ENCODE measurements at places on chromosomes 6 and 20.

DNA sequence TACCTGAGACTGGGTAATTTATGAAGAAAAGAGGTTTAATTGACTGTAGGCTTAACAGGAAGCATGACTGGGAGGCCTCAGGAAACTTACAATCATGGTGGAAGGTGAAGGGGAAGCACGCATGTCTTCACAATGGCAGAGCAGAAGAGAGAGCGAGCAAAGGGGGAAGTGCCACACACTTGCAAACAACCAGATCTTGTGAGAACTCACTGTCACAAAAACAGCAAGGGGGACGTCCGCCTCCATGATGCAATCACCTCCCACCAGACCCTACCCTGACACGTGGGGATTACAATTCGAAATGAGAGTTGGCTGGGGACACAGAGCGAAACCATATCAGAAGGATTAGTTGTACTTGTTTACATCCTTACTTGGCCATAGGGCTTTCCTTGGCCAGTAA lies 49.7 kb downstream of the FIG4 start:
- peak; percentile 12 for DNase-seq

GRCh38 chr20:7358670-7359069 lies 581.6 kb downstream of the HAO1 start:
- no peak for DNase-seq

GRCh38 chr6:156809034-156809433 lies 31.9 kb downstream of the ARID1B start:
- DNase-seq: no peak

DNA sequence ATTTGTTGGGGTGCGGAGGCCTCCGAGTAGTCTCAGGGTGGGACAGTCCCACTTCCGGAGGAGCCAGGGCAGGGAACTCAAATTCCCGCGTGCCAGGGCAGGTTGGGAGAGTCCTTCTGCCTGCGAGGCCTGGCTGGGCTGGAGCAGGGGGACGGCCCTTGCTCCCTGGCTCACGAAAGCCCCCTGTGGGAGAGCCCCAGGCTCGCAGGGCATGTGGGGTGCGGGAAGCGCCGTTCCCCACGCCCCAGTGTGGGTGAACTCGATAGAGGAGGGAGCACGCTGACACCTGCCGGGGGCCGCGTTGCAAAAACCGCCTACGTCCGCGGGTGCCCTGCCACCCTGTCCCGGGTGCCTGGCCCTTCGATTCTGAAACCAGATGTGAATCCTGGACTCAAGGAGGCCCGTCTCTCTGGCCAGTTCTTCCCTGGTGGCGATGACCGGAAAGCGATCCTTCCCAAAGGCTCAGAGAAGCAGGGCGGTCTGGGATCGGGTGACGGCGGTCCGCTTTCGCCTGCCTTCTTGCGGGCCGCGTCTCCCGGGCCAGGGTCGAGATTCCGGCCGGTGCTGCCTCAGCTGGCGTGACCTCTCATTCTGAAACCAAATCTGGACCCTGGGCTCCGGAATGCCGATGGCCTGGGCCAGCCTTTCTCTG lies 1846.5 kb upstream of the DEFB115 start:
- no peak for DNase-seq

DNA sequence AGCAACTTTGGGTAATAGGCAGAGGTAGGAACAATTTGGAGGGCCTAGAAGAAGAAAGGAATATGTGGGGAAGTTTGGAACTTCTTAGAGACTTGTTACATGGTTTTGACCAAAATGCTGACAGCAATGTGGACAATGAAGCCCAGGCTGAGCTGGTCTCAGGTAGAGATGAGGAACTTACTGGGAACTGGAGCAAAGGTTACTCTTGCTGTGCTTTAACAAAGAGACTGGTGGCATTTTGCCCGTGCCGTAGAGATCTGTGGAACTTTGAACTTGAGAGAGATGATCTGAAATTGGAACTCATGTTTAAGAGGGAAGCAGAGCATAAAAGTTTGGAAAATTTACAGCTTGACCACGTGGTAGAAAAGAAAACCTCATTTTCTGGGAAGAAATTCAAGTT lies 28.3 kb upstream of the TMEM200A start:
- DNase-seq: no peak

DNA sequence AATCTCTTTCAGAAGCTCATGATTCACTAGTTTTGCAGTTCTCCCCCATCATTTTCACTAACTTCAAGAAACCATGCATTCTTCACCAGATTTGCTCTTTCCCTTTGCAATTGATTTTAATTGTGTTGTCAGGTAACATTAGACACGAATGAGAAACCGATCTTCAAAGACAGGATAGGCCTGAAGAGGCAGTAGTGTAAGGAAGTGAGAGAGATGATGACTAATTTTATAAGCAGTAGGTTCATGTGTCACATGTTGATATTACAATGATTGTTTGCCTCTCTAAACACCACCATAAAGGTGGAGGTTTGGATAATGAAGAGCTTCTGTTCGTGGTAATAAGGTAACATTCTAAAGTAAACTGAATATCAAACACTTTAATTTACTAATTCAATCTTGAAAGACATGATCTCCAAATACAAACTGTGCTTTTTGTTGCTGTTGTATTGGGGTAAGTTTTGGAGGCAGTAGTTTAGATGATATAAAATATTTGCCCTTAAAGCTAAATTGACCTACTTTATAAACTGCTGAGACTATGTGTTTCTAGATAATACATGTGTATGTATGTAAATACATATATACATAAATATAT lies 207.2 kb downstream of the PHACTR1 start:
- no peak for DNase-seq

- no peak for DNase-seq
Observed at GRCh38 chr6:148892247-148892646, 145.4 kb downstream of the UST start.

DNA sequence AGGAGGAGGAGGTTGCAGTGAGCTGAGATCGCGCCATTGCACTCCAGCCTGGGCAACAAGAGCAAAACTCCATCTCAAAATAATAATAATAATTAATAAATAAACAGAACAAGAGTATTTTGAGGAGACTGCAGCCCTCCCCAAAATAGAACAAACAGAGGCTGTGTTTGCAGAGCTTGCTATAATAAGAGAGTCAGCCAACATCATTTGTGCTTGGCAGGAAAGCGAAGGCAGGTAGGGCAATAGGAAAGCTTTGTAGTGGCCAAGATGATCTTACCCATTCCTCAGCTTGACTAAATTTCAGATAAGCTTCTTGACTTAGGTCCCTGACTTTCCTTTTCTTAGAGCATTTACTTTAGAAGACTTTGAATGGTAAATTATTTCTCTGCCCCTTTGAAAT lies 6.7 kb downstream of the C6orf141 start:
- no peak for DNase-seq

- DNase-seq: no peak
Observed at GRCh38 chr6:138666636-138667035, 106.9 kb upstream of the CCDC28A start.

GRCh38 chr6:53578371-53578770 lies 33.5 kb upstream of the GCLC start:
- DNase-seq: no peak

DNA sequence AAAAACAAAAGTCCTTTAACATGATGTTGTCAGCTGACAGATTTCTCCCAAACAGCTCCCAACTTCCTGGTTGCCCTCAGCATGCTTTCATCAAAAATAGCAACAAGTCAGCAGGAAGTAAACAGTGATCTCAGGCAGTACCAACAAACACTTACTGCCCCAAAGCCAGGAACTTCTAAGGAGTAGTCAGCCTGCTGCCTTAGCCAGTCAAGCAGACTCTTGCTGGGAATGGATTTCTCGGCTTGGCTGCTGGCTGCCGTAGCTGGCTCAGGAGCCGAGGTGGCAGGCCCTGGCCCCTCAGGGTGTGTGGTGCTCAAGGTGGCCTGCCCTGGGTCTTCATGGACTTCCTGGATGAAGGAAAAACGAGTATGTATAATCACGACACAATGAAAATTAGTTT lies 46.6 kb upstream of the EMILIN3 start:
- DNase-seq: no peak

DNA sequence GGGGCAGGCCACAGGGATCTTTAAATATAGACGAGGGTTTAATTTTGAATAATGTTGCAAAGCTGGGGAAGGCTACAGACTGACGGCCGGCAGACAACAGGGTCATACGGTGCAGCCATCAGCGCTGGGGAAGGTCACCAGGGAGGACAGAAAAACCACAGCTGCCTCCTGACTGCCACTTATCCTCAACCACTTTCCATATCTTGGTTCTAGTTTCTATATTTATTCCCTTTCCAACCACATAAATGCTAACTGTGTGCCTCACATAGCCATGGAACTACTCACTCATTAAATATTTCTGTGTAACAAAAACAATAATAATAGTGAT lies 85.7 kb upstream of the AGPAT4 start:
- DNase-seq: no peak

GRCh38 chr20:37574199-37574890 lies 46.7 kb upstream of the BLCAP start:
- no peak for DNase-seq

GRCh38 chr6:67875877-67876383 lies 759.2 kb upstream of the ADGRB3 start:
- DNase-seq: no peak

DNA sequence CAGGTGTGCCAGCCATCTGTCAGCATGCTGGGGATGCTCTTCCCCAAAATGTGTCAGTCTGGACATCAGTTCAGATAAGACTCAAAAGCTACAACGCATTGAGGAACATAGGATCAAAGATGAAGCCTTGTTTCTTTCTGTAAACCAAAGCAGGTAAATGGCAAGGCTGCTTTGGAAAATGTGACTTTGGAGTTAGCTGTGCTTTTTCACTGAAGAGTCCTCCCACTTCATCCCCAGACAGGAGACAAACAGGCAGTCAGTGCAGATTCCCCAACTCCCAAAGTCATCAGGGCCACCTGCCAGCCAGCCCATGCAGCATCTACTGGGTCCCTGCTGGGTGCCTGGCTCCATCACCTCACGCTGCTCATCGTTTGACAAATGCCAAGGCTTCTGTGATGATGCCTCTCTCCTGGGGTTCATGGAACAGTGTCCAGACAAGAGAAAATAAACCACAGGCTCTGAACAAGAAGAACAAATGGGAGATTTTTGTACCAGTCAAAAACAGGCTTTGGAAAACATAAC lies 205.0 kb upstream of the BTBD3 start:
- DNase-seq: no peak

DNA sequence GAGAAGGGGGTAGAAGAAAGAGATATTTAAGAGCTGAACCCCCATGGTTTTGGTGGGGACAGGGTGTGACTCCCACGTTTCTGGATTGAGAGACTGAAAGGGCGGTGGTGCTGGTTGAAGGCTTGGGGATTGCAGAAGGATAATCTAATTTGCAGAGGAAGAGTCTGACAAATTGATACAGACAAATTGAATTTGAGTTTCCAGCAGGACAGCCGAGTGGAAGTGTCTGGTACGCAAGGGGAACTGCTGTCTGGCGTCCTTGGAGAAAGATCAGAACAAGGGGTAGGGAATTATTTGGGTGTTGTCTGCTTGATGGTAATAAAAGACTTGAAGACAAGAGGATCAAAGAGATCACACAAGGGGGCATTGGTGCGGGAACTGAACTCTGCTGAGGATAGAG lies 40.5 kb upstream of the MDGA1 start:
- no peak for DNase-seq

GRCh38 chr6:142857796-142858555 lies 87.0 kb downstream of the HIVEP2 start:
- peak; percentile 47 for DNase-seq

DNA sequence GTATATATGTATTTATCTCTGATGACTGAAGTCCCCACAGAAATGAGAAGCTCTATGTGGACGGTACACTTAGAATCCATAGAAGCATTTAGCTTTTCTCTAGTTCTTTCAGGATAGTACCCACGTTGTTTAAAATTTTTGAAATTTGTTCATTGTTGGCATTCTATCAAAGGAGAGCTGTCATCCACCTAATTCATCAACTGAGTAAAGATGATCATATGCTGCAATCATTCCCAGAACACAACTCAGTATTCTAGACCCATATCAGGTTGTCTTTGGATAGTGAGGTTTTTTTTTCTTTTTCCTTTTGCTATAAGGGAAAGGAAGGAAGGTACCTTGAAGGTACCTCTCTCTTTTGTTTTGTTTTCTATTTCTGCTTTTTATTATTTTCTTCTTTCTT lies 9.3 kb downstream of the SERAC1 start:
- no peak for DNase-seq

DNA sequence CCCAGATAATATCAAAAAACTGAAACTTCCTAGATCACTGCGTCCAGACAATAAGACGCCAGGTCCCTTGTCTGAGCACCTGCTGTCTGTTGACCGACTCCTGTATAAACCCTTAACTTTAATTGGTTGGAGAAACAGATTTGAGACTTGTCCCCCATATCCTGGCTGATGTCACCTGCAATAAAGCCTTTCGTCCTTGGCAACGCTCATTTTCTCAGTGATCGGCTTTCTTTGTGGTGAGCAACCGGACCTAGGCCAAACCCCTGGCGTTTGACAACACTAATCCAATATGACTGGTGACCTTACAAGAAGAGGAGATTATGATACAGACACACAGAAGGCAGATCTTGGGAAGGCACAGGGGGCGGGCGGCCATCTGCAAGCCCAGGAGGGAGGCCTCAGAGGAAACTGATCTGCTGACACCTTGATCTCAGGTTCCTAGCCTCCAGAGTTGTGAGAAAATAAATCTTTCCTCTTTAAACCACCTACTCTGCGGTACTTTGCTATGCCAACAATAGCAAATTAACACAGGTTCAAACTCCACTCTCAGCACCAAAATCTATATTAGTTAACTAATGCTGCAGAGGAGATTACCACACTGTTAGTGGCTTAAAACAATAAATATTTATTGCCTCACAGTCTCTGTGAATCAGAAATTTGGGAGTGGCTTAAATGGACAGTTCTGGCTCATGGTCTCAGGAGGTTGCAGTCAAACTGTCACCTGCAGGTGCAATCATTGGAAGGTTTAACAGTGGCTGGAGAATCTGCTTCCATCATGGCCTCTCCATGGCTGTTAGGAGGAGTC lies 178.7 kb downstream of the OTOR start:
- DNase-seq: no peak

GRCh38 chr6:84280030-84280429 lies 52.6 kb upstream of the CEP162 start:
- DNase-seq: no peak

GRCh38 chr6:170459451-170459850 lies 93.7 kb downstream of the PSMB1 start:
- no peak for DNase-seq

DNA sequence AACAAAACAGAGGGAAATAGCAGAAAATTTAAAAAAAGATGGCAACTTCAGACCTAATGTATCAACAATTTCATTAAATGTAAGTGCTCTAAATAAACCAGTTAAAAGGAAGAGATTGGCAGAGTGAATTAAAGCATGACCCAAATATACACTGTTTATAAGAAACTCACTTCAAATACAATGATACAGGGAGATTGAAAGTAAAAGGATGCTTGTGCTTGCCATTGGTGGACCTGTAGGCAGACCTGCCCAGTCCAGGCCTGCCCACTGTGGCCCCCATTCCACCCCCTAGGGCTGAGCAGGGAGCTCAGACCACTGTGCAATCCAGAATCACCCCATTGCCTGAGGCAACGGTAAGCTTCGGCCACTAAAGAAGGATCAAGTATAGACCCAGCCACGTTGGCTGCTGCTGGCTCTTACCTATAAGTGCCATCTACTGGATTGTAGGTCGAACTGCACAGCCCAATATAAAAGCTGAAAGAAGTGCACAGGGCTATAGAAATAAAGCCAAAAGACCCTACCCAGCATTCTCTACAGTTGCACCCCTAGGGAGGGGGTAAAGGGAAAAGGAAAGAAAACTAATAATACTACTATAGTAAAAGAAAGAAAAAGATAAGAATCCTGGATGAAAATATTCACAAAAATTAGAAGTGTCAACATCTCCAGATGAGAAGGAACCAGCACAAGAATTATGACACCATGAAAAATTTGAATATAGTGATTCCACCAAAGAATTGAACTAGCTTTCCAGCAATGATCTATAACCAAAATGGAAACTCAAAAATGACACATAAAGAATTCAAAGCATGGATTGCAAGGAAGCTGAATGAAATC lies 36.1 kb downstream of the PSMB1 start:
- peak; percentile 55 for DNase-seq
